ENCODE measurements at places on chromosomes 7 and 10.

GRCh38 chr10:50341987-50342386 lies 90.7 kb upstream of the ASAH2 start:
- no peak for DNase-seq

- DNase-seq: no peak
Observed at GRCh38 chr7:50562136-50562535, 3.1 kb downstream of the DDC start.

GRCh38 chr10:30505543-30506298 lies 71.7 kb downstream of the MAP3K8 start:
- DNase-seq: no peak

DNA sequence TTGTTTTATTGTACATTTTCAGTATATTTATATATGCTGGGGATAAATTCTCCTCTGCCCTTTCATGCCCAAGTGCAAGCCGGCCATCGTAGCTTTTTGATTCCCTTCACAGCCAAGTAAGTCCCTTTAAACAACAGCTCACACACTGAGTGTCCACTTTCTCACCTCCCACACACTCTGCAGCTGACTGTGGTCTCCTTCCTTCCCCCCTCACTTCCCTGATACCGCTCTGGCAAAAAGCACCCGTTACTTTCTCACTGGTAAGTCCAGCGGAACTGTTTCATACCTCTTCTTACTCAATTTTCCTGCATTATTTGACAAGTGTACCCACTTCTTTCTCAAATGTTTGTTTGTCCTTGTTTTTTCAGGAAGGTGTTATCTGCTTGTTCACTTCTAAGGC lies 35.2 kb downstream of the MGAM start:
- DNase-seq: no peak

GRCh38 chr7:75966190-75966961 lies 28.0 kb downstream of the TMEM120A start:
- DNase-seq: no peak

GRCh38 chr7:6419310-6419773 lies 28.4 kb downstream of the DAGLB start:
- no peak for DNase-seq

DNA sequence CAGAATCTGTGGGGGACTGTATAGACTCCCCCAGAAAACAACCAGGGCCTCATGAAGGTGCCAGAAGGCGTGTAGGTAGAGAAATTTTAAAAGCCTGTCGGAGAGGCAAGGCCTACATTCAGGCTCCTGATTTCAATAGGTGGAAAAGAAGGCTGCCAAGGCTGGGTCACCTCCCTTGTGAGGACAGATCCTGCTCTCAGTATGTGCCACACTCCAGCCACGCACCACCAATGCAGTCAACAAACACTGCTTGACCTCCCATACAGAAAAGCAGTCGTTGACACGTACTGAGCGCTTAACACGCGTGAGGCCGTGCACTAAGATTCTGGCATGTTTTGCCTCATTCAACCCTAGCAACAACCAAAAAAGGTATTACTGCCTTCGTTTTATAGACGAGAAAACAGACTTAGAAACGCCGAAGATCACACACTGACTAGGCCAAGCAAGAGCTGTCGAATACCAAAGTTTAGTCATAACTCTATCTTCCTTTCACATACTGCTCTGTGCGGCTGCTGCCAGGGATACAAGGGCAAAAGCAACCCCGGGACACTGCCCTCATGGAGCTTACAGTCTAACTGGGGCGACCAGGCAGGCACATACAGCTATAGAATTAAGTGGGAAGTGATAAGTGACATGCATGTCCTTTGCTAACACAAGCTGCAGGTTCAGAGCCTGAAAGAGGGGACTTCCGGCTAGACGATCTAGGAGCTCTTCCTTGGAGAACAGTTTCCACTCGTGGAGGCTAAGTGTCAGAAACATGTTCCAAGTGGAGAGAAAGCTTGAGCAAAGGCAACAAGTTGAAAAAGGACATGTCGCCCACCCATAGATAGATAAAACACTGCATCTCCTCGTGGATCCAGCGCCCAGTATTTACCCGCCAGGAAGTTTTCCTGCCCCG lies 797 bp upstream of the NKX2-3 start:
- no peak for DNase-seq

- DNase-seq: no peak
Observed at GRCh38 chr10:285216-285615, 150.0 kb downstream of the ZMYND11 start.

DNA sequence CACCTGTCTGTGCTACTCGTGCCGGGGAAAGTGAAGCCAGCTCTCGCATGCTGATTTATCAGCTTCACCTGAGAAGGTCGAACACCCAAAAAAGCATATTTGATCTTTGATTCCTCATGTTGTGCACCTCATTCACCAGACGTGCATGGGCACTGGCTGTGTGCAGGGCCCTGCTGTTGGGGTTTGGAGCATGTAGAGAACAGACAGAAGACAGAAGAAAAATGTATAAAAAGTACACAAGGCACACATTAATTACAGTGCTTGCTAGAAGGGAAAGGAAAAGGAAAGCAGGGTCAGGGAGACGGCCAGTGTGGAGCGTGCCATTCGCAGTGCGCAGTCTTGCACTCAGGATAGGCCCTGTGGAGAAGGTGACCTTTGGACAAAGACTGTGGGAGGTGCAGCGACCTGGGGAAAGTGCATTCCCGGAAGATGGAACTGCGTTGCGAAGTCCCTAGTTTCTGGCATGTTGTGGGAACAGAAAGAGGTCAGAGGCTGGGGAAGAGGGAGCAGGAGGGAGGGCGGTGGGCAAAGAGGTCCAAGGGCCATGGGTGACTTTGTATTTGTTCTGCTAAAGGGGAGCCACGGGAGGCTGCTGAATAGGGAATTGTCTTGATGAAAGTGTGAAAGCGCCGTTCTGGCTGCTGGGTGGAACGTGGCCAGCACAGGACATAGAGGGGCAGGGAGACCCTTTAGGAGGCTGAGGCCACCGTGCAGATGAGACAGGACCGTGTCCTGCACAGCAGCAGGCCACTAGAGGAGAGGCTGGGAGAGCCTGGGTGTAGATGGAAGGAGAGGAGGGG lies 232.8 kb downstream of the GLRX3 start:
- DNase-seq: no peak

DNA sequence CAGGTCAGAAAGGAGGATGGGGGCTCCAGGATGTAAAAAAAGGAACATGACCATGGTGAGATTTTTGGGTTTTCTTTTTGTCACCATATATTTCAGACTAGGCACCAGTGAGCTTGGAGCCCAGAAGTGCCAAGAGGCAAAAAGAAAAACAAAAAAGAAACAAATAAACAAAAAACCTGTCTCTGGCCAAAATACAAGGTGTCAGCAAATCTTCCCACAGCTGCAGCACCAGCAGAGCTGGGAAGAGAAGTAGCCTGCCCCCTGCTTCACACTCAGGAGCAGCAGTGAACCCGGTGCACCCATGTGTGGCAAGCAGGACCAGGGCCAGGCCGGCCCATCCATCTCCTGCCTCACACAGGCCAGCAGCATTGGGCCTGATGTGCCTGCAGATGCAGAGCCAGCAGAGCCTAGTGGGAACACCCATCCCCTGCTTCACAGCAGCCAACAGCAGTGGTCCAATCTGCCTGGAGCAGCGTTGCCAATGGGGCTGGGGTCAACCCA lies 34.7 kb upstream of the C10orf71 start:
- no peak for DNase-seq

DNA sequence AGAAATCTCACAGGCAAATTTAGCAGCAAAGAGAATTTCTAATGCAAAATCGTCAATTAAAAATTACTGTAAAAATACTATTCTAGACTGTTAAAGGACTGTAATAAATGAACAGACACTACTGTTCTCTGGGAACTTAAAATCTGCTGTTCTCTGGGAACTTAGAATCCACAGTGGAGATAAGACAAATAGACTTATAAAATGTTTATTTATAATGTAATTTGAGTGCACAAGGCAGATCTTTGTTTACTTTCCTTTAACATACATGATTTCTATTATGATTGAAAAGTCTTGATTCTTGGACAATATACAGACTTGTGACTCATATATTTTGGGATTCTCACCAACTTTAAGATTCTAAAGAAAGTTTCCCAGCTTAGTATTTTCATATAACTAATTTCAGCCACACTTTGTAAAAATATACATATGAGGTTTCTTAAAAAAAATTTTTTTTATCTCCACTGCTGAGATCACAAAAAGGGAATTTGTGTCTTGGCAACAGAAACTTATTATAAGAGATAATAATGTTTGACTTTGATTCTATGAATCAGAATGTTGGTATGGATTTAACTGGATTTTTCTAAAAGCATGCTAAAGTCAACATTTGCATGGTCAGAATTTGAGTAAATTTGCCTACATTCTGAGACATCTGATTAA lies 166.3 kb upstream of the RHOBTB1 start:
- DNase-seq: no peak

DNA sequence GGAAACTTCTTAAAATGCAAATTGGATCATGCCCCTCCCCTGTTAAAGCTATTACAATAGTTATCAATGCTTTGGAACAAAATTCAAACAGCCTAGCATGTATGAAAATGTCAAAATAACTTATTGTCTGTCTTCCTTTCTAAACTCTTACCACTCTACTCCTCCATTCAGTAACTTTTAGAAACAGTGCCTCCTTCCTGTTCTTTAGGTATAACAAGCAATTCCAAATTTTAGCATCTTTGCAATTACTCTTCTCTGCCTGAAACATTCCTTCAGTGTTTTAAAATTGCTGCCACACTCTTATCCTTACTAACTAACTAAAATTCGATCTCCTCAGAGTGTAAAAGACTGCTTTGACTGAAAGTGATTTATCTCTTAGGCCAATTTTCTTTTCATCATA lies 660.4 kb upstream of the LRRTM3 start:
- no peak for DNase-seq

GRCh38 chr7:31104361-31105255 lies 52.5 kb downstream of the ADCYAP1R1 start:
- no peak for DNase-seq

DNA sequence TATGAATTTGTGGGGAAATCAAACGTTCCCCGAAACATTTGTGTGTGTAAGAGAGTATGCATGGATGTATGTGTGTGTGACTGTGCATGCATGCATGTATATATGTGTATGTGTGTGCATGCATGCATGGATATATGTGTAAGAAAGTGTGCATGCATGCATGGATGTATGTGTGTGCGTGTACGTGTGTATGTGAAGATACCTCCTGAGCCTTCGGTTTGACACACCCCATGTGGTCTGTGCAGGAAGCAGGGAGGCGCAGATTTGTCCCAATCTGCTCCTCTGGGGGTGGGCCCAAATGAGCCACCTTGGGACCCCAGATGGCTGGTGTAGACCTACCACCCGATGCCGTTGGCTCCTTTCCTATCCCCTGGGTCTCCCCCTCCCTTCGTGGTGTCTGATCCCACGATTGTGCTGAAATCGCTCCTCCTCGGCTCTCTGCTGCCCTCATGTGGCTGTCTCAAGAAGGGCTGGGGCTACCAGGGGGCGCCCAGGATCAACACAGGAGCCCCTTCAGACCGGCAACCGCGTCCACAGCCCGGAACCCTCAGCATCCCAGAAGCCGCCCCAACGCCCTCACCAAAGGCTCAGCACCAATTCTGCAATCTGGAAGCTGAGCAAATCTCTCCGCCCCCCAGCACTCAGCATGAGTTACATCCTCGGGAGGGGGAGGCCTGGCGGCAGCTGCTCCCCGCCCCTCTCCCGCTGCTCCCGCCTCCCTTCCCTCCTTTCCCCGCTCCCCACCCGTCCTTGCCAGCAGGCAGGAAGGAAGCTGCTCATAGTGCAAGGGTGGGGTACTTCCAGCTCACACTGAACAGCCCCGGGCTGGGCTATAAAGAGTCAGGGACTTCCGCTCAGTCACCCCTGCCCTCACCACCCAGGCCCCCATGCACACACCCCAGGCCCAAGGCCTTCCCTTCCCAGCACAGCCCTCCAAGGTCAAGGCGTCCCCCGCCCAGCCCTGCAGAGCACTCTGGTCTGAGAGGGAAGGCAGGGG lies 2.3 kb upstream of the NOS3 start:
- no peak for DNase-seq

- DNase-seq: no peak
Observed at GRCh38 chr10:7817576-7817975, 729 bp upstream of the TAF3 start.

DNA sequence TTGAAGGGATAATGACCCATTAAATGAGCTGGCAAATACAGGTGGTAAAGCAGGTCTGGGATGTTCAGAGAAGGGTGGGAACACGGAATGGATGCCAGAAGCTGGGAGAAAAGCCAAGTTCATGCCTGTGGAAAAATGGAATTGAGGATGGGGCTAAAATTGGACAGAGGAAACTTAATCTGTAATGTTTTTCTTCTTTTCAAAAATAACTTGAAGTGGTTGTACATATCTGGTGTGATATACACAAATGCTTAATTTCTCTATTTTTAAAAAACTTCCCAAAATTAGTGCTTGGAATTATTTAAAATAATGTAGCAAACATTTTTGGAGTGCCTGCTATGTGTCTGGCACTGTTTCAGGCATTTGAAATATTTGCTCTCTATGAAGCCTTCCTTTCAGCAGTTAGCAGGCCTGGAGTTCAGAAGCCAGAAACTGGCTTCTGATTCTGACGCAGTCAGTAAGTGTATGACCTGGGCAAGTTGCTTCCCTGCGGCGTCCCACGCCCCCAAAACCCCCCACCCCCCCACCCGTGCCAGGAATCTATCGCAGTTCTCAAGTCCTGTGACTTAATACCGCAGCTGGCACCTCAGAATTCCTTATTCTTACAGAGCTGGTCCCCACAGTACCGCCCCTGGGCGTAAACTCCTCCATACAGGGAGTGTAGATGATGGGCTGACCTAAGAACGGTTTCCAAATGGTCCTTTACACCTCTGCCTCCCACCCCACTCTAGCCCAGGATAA lies 828 bp upstream of the MALSU1 start:
- DNase-seq: no peak

- no peak for DNase-seq
Observed at GRCh38 chr7:11237742-11238141, 264.1 kb downstream of the PHF14 start.

GRCh38 chr10:22554461-22555182 lies 159.8 kb downstream of the PIP4K2A start:
- no peak for DNase-seq

- DNase-seq: no peak
Observed at GRCh38 chr7:520503-521161, 986 bp upstream of the PDGFA start.

GRCh38 chr10:102068216-102068615 lies 3.1 kb downstream of the HPS6 start:
- no peak for DNase-seq

DNA sequence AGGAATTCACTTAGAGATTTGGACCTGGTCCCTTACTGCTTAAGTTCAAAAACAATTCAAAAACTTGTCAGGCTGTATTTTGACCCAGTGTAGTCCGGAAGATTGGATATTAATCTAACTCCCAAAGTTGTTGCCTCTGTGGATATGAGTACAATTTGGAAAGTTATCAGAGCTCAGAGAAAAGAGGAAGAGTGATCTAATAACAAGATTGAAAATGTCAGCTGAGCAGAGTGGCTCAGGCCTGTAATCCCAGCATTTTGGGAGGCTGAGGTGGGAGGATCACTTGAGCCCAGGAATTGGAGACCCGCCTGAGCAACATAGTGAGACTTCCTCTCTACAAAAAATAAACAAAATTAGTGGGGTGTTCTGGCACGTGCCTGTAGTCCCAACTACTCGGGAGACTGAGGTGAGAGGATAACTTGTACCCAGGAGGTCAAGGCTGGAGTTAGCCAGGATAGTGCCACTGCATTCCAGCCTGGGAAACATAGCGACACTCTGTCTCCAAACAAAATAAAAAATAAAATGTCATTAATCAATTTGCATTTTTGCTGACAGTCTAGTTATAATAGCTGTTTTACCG lies 3.2 kb upstream of the ASCC1 start:
- no peak for DNase-seq

- DNase-seq: no peak
Observed at GRCh38 chr10:74223755-74224529, 72.9 kb downstream of the ADK start.
